Activated CD8-positive, alpha-beta memory T cell treated with anti-CD3 and anti-CD28 coated beads for 48 hours (primary cell): ENCODE measurements at places on chromosomes 1 and 21.

DNA sequence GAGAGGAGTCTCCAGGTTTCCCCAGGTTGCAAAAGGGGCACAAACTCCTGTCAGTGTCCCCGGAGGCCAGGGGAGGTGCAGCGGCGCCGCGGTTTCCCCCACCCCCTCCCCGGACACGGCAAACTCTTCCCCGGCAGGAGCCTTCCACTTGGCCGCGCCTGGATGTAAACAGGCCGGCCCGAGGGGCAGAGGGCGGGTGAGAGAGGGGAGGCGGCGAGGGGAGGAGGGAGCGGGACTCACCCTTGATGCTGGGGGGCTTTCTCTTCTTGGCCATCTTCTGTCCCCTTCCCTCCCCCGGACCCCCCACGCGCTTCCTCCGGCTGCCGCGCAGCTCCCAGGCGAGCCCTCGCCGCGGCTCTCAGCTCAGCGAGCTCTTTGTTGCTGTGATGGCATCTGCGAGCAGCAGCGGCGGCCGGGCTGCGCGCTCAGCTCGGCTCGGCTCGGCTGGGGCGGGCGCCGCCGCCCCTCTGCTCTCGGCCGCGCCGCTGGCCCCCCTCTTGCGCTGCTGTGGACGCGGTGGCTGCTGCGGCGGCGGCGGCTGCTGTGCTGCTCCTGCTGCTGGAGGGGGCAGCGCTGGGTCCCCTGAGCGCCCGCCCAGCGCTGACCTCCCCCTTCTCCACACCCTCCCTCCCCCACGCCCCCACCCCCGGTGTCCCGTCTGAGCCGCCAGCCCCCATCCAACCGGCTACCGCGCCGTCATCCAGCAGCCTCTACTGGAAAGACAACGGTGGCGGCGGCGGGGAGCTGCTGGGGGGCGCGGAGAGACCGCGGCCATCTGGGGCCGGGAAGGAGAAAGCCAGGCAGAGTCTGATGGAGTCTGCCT lies 4.9 kb upstream of the SLC44A5 start:
- no peak for DNase-seq

- no peak for DNase-seq
These were observed 26.6 kb downstream of the IL6R start for GRCh38 chr1:154431586-154432373.

- no peak for DNase-seq
These were observed 81.0 kb downstream of the MAN1C1 start for GRCh38 chr1:25697435-25698217.

DNA sequence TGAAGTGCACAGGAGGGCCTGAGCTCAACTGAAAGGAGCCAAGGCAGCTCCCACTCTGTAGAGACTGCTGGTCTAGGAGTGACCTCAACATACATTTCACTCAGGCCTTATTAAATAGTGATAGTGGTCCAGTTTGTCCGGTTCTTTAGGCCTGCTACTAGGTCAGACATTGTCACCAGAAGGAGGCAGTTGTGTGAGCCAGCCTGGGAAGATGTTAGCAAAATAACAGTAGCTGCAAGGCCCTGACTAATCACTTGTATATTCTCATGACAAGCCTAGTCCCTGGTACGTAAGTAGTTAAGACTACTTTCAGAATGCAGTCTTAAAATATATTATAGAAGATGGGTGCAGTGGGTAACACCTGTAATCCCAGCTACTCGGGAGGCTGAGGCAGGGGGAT lies 264.0 kb upstream of the CAMK1G start:
- no peak for DNase-seq

DNA sequence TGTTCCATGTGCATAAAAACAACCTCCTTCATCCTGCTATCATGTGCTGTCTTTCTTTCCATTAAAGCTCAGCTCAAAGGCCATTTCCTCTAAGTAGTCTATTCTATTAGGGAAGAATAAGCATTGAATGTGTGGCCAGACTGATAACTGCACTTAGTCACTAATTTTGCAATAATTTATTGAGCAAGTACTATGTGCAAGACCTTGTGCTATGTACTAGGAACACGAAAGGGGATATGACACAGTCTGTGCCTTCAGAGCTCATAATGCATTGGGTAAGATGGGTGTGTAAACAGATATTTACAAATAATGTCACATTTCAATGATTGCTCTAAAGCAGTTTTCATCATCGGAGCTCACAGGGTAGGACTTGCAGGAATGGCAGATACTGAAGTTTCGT lies 54.2 kb downstream of the NMNAT2 start:
- no peak for DNase-seq

DNA sequence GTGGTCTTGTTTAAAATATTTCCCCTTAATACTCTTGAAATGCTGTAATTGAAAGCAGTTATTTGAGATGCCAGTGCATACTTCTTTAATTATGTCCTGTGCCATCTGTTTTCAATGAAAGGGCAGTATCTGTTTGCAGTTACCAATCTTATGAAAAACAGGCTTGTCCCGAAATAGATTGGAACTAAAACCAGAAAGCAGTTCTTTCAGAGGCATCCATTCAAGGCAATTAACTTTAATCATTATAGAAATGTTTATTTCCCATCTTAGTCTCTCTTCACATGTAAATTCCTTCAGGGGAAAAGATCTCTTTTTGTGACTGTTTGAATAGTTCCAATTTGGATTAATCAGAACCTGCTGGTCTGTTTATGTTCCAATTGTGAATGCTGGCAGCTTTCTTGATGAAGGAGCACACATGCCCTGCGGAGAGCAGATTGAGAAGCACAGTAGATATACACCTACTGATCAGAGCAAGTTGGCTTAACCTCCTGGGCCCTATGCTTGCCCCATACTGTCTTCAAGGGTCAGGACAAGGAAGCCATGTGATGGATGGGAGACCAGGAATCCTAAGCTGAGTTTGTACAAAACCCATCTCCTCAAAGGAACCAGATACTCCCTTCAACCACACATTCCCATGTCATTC lies 41.6 kb upstream of the MROH9 start:
- no peak for DNase-seq

- DNase-seq: no peak
These were observed 7.1 kb downstream of the ZC3H12A start for GRCh38 chr1:37481289-37482003.

GRCh38 chr1:161737625-161738024 lies 12.0 kb upstream of the DUSP12 start:
- DNase-seq: no peak

- no peak for DNase-seq
These were observed at the start of gene KRTAP22-2 for GRCh38 chr21:30590297-30590696. KRTAP22-2 (minus strand) TSS chr21:30590397.

- DNase-seq: no peak
These were observed 15.3 kb downstream of the PYCR2 start for GRCh38 chr1:225908773-225909172.

- DNase-seq: no peak
These were observed 8.9 kb downstream of the RALGPS2 start for GRCh38 chr1:178733972-178734371.

DNA sequence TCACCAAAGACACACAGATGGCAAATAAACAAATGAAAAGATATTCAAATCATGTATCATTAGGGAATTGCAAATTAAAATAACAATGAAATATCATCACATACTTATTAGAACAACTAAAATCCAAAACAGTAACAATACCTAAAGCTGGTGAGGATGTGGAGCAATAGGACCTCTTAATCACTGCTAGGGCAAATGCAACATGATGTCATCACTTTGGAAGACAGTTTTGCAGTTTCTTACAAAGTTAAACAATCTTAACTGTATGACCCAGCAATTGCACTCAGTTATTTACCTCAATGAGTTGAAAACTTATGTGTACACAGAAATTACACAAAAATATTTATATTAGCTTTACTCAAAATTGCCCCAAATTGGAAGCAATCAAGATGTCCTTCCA lies 47.3 kb downstream of the SELENOF start:
- no peak for DNase-seq

GRCh38 chr1:1597275-1597930 lies 2.5 kb downstream of the FNDC10 start:
- no peak for DNase-seq

DNA sequence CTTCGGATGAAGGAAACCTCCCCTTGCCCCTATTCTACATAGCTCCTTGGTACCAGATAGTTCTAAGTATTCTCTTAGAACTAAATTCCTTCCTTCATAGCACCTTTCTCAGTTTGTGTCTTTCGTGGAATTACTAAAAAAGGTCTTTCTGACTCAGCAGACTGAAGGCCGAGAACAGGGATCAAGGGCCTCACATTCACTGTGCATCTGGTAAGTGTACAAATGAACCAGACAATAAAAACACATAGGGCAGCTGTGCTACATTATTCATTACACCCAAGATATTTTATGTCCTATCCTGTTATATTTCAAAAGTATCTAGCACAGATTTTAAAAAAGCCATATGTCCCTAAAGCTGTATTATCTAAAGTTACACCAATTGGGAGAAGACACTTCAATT lies 62.9 kb upstream of the HP1BP3 start:
- DNase-seq: no peak

DNA sequence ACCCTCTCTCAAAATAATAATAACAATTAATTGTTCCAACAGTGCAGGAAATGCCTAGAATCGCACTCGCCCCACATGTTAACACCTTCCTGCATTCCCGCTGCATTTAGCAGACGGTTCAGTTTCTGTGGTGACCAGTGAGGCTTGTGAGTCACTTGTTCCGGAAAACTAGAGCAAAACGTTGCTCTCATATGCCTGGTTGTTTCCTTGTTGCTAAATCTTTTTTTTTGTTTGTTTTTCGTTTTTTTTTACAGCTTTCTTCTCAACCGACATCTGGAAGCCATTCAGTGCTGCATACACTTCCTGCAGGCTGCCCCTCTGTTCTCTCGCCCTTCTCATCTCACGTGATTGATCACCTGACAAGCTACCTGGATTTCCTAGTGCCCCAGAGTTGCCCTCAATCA lies 56.9 kb upstream of the TMPRSS2 start:
- no peak for DNase-seq

DNA sequence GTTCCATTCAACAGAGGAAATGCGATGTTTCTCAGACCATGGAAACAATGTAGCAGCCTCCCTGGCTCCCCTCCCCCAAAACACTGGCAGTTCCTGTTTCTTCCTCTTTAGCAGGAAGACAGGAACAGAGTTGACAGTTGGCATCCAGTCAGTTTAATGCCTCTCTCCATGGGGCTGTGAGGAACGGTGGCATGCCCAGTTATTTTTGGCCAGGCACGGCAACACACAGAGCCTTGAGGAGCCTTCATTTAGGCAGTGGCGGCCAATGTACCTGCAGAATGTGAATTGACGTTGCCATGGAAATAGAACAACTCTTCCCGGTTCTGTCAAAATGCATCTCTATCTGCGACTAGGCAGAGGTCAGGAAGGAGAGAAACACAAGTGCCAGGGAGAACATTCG lies 330.6 kb downstream of the DSCAM start:
- DNase-seq: no peak
